ENCODE measurements at places on chromosomes 11 and 22.

DNA sequence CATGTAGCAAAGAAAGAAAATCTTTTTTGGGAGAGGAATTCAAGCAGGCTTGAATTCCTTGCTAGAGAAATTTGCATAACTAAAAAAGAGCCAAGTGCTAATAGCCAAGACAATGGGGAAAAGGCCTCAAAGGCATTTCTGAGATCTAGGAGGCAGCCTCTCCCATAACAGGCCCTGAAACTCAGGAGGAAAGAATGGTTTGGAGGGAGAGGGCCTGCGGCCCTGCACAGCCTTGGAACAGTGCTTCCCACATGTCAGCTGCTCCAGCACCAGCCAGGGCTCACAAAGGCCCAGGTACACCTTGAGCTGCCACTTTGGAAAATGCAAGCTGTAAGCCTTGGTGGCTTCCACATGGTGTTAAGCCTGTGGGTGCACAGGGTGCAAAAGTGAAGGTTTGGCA is 55.5 kb upstream of the TSPAN18 start:
- DNase-seq = no peak

DNA sequence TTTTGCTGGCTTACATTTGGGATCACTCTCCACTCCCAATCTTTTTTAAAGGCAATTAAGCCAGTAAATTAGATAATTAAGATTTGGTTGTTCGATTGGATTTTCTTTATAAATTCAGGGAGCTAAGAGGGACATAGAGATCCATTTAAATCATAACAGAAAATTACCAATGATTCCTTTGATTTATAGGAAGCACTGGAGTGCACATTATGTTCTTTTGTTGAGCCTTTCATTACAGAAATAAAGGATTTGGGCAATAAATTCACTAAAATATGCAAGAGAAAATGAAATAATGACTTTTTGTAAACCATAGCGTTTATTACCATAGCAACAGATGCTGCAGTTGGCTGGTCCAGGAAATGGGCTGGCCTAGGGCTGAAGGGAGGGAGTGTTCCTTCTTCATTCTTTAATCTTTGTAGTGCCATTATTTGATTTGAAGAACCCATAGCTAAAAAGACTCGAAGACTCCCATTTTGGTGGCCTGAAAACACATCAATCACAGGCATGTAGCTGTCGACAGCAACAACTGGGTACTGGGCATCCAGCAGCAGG is 73.0 kb downstream of the C2CD3 start:
- DNase-seq = no peak

DNA sequence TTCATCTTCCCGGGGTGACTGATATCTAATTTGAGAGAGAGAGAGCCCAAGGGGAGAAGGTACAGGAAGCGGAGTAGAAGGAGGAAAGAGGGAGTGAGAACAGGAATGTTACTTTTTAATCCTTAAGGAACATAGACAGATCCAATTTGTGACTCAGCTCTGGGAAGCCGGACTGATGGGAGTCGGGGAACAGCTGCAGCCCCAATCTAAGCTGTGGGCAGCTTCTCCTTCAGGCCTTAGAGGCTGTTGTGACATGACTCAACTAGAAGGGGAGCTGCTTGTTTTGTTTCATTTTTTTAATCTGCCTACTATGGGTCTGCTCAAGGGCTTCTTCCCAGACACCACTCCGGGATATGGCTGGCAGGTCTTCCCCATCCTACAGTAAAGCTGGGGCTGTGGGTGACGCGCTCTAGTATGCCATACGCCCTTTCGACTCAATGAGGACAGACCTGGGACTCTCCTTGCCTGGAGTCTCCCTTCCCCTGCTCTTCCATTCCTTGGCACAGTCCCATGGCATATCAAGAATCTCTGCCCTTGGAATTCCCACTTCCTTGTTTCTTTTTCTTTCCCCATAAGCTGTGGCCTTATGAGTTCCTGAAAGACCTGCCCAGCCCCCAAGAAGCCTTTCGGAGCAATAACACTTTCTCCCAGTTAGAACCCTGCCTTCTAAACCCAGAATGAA is 103.3 kb upstream of the AKIP1 start:
- DNase-seq = no peak

- peak; percentile 50 for DNase-seq
Measured at GRCh38 chr11:111733016-111733415, 33.2 kb downstream of the PPP2R1B start.

DNA sequence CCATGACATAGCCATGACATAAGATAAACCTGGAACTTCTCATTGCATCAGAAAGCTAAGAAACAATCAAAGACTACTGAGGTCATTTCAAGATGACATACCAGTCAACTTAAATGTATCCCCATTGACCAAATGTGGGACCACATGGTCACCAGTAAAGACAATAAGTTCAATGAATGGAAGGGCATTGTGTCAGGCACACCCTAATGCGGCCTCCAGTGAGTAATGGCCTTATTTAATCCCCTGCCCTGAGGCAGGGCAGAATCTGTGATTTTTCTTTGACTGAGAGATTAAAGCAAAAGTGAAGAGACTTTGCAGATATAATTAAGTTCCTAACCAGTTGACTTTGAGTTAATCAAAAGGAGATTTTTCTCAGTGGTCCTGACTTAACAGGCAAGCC is 17.3 kb upstream of the SYT8 start:
- DNase-seq = no peak

Measured in globus pallidus (tissue), 1 donor.